ENCODE measurements at places on chromosomes 4 and X.

DNA sequence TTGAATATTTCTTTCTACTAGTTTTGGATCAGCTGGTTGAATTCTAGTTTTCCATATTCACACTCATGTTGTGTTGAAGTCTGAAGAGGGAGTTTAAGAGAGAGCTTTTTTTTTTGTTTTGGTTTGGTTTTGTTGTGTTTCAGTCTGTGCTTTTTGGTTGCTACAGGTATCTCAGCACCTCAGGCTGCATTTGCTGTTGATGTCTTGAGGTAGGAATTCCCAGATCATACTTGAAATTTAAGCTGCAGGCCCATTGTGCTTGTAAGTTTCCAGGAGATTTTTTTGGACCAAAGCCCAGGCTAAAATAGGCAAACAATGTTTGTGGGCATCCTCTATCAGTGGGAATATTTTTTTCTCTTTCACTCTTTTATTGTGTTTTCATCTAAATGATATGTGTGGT is 190.2 kb upstream of the AGA start:
- no peak for DNase-seq

GRCh38 chr4:35365186-35365585 is 879.1 kb downstream of the ARAP2 start:
- DNase-seq, result no peak

- DNase-seq, result no peak
Observed at GRCh38 chr4:73841243-73841925, 4.9 kb downstream of the CXCL6 start.

- no peak for DNase-seq
Observed at GRCh38 chr4:610411-611261, 14.7 kb upstream of the PDE6B start.

DNA sequence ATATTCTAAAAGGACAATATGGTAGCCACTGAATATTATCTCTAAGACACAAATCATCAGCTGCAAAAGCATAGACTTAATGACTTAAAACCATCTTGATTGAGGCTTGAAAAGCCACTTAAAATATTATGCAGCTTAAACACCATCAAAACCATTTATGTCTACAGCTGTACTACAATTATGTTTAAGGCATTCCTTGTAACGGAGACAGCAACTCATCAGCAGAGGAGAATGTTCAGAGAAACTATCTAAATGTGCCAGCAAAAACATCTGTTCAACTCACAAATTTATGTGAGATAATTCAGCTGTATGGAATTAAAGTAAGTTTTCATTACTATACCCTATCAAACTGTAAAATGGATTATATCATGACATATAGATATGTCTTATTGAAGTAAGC is 147.9 kb upstream of the CTSO start:
- no peak for DNase-seq

DNA sequence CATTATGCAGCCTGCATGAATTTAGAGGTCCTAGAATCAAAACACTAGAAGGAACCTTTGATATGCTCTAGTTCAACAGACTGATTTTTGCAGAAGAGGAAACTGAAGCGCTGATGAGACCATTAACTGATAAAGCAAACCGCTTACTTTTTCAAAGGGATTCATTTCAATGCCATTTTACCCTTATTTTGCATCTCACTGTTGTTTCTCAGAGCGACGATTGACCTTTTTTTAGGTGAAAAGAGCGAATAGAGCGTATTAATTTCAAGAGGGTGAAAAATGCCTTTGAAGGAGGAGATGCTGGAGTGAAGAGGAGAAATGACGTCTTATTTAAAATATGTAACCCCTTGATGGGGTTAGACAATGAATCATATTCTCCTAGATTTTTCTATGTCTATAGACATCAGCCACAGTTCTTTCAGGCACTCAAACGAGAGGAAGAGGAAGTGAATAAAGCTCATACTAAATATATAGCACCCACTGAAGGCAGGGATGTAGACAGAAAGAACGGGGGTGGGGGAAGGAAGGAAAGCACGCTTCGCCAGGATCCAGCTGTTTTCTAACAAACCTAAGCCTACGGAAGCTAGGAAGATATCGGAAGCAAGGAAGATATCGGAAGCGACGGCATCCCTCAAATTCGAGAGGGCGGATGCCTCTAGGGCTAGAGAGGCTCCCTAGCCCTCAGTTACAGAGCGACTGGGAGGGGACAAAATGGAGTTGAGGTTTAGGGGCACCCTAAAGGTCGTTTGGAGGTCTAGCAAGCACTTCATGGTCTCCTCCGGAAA is 848 bp downstream of the ACSL4 start:
- DNase-seq, result peak; percentile 29

DNA sequence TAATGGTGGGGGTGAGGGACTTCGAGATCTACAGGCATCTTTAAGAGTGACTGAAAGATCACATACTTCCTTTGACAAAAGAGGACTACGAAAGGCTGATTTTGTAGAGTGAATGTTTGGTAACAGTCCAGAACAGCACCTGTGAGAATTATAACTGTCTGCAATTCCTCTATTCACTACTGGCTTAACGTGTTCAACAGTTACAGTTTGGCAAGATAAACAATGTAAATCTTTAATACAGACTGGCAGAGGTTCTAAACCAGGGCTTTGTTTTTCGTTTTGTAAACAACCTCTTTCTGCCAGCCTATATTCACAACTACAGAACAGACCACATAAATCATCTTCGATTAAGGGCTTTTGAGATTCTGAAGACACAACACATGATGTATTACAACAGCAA is 66.9 kb downstream of the NCAPG start:
- DNase-seq, result no peak

DNA sequence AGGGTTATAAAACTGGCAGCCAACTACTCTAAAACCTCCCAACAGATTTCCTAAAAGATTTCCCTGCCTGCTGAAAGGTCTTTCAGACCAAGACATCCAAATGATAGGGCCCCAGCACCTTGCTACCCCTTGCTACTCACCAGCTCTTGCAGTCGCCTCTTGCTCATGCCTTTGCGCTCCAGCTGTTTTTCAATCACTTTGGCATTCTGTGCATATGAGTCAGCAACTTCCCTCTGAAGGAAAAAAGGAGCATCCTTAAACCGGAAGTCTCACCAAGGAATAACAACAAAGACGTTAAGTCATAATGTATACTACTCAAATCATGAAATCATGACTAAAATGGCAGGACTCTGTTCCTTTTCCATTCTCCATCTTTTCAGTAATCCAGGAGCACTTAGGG is 24.0 kb downstream of the STEEP1 start:
- no peak for DNase-seq

- DNase-seq, result no peak
Observed at GRCh38 chrX:42934020-42934726, 156.2 kb upstream of the PPP1R2C start.

DNA sequence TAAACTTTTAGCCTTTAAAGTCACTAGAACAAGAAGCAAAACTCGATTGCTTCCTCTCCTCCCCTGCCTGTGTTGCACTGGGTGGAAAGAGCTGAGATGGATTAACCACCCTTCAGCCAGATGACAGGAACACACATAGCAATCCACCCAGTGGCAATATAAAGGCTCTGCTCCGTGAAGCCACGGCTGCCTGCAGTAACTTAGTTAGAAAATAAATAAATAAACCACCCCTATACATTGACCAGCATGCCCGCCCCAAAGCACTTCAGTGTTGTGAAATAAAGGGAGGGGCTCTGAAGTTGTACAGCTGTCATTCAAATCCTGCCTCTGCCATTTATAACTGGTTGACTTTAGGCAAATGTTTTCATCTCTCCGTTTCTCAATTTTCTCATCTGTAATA is 217.1 kb upstream of the LDB2 start:
- DNase-seq, result no peak

GRCh38 chr4:165335163-165335703 is 7.8 kb downstream of the MSMO1 start:
- DNase-seq, result no peak

- DNase-seq, result no peak
Observed at GRCh38 chr4:3896441-3896840, 130.3 kb downstream of the ADRA2C start.
